Stimulated activated CD8-positive, alpha-beta memory T cell treated with anti-CD3 and anti-CD28 coated beads, Interleukin-2, amount 100 ng/mL, for 1 hour (primary cell): ENCODE measurements at places on chromosomes 12 and 14.

DNA sequence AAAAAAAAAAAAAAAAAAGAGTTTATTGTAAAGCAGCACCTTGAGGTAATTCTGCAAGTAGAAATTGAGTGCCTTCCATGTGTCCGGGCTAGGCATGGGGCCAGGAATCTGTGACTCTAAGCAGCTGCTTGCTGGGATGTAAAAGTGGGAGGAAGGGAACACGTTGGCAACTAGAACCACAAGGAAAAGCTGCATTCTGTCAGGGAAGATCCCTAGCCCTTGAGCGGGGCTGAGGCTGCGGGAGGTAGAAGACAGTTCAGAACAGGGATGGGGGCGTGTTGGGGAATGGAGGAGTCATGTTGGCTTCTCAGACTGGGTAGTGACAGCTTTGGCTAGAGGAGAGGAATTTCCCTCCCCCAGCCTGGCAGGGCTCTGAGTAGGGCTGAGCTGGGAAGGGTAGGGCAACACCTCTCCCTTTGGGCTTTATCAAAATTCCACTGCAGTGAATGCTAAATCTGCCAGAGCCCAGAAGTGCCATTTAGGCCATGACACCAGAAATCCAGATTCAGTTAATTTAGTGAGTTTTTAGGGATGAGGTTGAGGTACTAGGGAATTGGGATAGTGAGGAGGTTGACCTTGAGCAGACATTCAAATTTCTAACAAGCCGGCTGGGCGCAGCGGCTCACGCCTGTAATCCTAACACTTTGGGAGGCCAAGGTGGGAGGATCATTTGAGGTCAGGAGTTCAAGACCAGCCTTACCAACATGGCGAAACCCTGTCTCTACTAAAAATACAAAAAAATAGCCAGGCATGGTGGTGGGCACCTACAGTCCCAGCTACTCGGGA, 3.4 kb upstream of the TRAFD1 start:
- DNase-seq: no peak

DNA sequence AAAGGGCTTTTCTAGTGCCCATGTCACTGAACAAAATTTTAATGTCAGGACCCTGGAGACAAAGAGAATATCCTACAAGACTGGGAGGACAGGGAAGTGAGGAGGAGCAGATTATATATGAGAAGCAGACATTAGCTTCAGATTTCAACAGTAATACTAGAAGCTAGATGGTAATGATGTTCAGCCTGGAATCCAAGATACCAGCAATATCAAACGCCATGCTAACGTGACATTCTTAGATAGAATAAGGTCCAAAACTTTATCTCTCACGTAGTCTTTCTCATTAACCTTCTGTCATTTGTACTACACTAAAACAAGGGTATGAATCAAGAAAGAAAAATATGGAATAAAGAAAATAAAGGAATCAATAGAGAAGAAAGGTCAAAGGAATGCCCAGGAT, 18.7 kb downstream of the SOS2 start:
- no peak for DNase-seq

- no peak for DNase-seq
Measured at GRCh38 chr12:129844662-129845220, 59.1 kb downstream of the TMEM132D start.

DNA sequence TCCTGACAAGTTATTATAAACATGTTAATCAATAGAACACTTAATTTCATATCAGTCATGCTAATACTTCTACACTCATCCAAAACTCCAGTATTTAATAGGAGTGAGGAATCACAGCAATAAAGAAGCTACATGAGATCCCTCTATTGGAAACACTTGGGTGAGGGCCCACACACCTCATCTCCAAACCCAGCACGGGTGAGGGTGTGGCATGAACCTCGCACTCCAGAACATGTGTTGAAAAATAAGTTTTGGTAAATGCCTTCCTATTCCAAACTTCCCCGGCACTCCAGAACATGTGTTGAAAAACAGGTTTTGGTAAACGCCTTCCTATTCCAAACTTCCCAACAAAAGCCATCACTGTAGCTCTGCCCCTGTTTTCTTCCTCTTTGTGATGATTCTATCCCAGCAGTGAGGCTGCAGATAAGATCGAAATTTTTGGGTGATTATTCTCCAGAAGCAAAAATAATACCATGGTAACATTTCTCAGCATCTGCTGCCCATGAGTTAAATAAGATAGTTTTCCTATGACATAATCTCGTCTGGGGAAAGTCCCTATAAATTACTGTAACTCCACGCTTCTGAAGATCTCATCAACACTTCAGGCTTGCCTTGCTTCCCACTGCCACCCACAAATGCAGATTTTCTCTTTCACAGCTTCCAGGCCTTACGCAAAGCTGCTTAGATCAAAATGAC, 24.4 kb upstream of the PTPRB start:
- no peak for DNase-seq

DNA sequence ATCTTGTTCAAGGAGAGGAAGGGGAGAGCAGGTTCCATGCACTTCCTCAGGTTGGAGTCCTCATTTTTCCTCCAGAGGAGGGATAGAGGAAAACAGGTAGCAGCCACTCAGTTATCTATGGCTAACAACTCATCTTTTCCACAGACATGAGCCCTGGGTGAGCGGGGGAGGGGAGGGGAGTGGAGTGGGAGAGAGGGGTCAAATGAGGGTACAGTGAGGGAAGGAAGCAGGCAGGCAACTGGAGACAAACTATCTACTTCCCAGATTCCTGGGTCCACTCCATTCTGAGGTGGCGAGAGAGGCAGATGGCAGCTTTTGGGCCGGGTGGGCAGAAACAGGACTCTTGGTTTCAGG, 2.6 kb upstream of the ZNF385A start:
- DNase-seq: no peak

DNA sequence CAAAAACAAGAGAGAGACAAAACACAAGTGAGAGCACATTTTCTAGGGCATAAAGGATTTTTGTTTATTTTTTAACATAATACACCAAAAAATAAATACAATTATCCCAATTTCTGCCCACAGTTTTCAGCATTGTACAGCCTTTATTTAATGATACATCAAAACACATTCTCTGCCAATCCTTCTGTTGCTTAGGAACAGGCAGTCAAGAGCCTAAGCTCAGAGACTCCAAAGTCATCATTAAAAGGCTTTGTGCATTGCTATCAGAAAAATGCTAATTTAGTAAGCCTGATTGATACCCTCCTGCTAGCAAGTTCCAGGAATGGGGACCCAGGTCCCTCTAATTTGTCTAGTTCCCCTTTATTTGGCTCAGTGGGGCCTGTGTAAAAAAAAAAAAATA, 536.5 kb downstream of the RPS29 start:
- DNase-seq: no peak

DNA sequence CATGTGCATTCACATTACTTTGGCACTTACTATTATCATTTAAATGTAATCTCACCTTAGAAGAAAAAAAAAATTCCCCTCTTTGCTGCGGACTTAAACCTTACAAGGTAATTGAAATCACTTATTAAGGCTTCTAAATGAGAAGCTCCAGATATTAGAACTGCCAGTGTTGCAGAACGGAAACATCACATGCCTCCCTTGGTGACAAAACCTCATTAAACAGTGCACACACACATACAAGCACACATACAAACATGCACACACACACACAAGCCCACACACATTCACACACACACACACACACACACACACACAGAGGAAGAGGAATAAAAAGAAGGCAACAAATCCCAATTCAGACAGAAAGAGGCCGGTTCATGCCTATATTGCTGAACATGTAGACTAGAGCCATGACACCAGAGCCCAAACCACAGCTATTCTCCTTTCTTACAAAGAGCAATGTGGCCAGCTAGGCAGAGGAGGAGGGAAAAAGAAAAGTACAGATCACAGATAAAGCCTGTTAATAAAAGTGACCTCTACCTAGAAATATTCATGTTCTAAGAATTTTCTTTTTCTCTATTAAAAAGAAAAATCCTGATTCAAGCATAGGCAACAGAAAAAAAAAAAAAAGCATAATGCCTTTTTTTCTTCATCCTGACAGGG, 405.2 kb upstream of the FLRT2 start:
- no peak for DNase-seq

GRCh38 chr14:100900837-100901390, 2.6 kb downstream of the RTL1 start:
- no peak for DNase-seq

GRCh38 chr12:107660235-107660634, 25.4 kb upstream of the PWP1 start:
- DNase-seq: no peak

DNA sequence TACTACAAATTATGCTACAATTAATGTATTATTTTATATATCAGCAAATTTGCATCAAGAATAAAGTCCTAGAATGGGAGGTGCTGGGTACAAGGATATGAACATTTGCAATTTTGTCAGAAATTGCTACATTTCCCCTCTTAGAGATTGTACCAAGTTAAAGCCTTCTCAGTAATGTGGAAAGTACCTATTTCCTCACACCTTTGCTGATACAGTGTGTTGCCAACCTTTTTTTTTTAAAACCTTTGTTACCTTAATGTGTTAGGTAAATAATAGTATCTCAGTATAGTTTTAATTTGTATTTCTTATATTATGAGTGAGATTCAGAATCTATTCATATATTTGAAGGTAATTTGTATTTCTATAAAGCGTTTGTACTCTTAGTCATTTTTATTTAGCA, 95.4 kb upstream of the HIF1A start:
- no peak for DNase-seq

DNA sequence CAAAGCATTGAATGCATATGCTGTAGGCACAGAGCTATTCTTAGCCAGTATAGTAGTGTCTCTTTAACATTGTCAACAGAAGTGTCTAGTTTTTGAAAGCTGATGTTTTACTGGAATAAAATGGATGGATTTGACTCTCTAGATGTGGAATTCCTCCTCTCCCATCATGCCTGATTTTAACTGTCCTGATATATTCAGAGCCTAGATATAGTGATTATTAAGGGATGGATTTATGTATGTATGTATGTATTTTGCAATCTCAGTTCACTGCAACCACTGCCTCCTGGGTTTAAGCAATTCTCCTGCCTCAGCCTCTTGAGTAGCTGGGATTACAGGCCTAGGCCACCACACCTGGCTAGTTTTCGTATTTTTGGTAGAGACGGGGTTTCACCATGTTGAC, 144.8 kb upstream of the NAV3 start:
- no peak for DNase-seq

- DNase-seq: no peak
Measured at GRCh38 chr14:94115058-94115591, 4.6 kb downstream of the IFI27 start.

- no peak for DNase-seq
Measured at GRCh38 chr12:23399402-23399933, 550.0 kb downstream of the SOX5 start.

- no peak for DNase-seq
Measured at GRCh38 chr12:24822121-24822899, 126.6 kb downstream of the BCAT1 start.

DNA sequence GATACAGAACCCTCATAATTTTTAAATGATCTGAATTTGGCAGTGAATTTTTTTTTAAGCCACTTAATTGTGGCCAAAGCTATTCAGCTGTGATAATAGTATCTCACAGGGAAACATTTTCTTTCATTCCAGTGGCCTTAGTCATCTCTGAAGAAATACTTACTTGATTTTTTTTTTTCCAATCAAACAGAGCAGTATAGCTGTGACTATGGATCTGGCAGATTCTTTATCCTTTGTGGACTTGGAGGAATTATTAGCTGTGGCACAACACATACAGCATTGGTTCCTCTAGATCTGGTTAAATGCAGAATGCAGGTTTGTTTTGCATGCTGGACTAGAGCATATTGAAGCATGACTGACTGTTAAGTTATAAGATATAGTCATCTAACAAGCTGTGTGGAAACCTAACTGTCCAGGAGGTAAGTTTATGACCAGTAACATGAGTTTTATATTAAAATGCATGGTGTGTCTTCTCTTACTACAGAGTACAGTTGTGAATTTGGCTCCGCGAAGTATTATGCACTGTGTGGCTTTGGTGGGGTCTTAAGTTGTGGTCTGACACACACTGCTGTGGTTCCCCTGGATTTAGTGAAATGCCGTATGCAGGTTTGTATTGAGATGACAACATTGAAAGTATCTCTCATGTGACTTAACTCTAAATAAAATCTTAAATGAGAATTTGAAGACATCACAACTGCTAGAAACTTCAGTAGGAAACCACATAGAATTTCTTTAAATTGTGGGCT, 1.9 kb downstream of the SLC25A3 start:
- no peak for DNase-seq

DNA sequence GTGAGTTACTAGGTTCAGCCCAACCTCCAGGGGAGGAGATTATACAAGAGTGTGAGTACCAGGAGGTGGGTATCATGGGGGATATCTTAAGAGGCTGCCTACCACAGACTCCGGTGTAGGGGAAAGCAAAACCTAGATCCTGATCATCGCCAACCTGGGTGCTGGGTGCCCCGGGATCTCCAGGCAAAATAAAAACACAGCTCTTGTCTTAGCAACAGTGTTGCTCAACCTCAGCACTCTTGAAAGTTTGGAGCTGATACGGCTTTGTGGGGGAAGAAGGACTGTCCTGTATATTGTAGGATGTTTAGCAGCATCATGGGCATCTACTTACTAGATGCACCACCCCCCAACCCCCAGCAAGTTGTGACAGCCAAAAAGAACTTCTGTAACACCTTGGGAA, 74.5 kb downstream of the CCDC60 start:
- no peak for DNase-seq

- DNase-seq: no peak
Measured at GRCh38 chr12:4434301-4434700, 11.3 kb downstream of the FGF6 start.

- no peak for DNase-seq
Measured at GRCh38 chr12:127667131-127667685, 599.8 kb upstream of the TMEM132C start.

DNA sequence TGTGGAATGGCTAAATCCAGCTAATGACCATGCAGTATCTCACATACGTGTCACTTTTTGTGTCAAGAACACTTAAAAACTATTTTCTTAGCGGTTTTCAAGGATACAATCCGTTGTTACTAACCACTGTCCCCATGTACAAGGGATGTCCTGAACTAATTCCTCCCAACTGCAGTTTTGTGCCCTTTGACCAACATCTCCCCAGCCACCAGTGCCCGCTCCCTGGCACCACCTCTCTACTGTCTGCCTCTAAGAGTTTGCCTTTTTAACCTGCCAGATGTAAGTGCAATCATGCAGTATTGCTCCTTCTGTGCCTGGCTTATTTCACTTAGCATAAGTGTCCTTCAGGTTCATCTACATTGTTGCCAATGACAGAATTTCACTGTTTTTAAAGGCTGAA, 315.7 kb downstream of the TMEM121 start:
- DNase-seq: no peak

- no peak for DNase-seq
Measured at GRCh38 chr12:16605642-16606116, 283 bp downstream of the LMO3 start.

- DNase-seq: no peak
Measured at GRCh38 chr12:92178340-92178739, 32.7 kb upstream of the BTG1 start.

- no peak for DNase-seq
Measured at GRCh38 chr12:68377881-68378280, 45.7 kb upstream of the MDM1 start.

GRCh38 chr14:73476451-73476931, 14.2 kb upstream of the RIOX1 start:
- DNase-seq: no peak

GRCh38 chr14:64363265-64363846, 24.8 kb upstream of the MTHFD1 start:
- no peak for DNase-seq

GRCh38 chr12:33439587-33440011, at the start of gene SYT10:
Gene SYT10 (minus strand): TSS chr12:33439819. CDS start chr12:33439522, 297 bp downstream.
- no peak for DNase-seq
